ENCODE measurements at places on chromosomes 3 and 15. TPM values are rescaled to one million over a fixed set of nuclear protein-coding genes. Genes with fewer than 3 reads are reported as not detected.

Gene MEGF11
- not detected for total RNA-seq

GRCh38 chr3:125024817-125025216 lies 31.0 kb downstream of the HEG1 start:
- DNase-seq: no peak

Gene OXNAD1
- 13.1 TPM for total RNA-seq

DNA sequence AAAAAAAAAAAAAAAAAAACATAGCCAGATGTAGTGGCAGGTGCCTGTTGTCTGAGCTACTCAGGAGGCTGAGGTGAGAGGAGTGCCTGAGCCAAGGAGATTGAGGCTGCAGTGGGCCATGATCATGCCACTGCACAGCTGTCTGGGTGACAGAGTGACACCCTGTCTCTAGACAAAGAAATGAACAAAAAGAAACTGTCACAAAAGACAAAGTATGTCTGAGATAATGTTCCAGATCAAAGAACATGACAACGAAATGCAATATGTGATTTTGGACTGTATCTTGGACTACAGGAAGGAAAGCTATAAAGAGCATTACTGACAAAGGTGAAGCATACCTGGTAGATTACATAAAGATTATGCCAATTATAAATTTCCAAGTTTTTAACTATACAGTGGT lies 862.8 kb downstream of the ROBO2 start:
- DNase-seq: no peak

DNA sequence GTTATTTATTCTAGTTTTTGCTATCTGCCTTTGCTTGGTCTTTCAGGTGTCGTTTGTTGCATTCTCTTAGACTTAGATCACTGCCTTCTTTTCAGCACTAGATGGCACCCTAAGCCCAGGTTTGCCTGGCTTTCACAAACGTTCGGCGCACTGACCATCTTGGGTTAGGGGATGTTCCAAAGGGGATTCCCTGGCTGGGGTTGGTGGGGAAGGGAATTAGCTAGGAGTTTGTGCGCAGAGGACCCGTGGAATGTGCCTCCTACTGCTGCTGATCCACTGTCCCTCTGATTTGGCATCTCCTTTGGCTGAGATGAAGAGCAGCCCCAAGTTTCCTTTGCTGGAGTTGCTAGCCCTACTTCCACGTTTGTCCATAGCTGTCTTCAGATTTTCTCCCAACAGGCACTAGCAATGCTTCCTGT lies 33.9 kb downstream of the PFN2 start:
- no peak for DNase-seq

DNA sequence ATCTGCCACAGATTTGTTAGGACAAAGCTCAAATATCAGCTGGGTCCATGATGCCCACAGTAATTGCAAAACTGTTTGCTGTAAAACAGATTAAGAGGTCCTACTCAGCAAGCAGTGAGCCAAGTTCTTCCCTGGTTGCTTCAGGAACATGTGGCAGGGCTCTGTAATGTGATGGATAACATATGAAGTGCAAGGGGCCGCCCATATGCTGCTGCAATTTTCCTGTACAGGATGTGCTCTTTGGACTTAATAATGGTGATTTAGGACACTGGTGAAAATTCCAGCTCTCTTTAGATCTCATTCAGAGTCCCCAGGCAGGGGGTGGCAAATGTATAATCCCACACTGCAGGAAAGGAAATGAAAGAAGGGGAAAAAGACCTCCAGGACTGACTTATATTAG lies 289.4 kb downstream of the LSAMP start:
- DNase-seq: no peak

DNA sequence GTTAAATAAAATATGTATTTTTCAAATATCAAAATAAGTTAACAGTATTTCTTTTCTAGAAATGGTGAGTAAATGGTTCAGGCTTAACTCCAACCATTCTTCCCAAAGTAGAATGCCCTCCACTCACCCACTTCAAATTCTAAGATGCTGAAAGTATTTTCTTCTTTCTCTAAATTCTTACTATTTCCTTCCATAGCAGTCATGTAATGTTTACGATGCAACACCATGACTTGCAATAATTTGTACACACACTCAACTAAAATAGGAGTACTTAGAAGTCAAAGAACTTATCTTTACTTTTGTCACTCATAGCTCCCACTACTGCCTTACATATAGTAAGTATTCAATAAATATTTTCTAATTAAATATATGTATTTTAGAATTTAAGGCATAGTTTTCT lies 65.0 kb downstream of the AQR start:
- no peak for DNase-seq

DNA sequence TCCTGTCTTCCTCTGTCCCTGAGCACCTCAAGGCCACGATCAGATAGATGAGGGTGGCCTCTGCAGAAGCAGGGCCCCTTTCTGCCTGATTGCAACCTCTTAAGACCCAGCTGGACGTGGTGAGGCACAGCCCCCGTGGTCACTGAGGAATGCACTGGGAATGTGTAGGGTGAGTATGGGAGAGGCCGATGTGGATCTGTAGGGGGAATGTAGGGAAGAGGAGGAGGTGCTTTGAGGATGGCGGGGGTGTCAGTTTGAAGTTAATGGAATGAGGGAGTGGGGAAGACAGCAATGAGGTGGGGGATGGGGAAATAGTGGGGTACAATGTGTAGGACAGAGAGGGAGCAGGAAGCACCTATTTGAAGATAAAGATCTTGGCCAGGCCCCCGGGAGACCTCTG lies 785 bp upstream of the IQCF5 start:
- no peak for DNase-seq

DNA sequence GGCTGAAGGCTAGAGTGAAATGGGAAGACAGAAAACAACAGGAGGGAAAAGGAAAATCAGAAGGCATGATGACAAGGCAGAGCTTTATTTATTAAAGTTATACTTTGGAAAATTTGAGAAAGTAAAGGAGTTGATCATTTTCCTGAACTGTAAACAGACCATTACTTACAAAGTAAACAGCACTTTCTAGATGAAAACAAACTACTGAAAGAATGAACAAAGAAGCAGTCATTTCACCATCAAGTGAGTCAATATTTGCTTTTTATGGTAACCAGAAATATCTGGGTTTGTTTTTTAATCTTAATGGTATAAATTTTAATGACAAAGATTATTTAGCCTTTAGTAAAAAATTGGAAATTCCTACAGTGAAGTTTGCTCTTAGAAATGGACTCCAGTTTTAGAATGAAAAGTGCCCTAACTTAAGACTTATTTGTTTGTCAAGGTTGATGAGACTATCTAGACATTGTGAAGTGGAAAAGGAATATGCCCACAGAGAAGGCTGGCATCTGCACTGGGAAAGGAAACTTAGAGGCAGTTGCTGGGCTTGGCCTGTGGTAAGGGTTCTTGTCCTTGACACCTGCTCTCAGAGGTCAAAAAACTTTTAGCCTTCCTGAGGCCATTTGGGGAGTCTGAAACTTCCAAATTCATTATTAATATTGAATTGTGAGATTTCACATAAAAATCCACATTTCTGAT lies 47.2 kb downstream of the SPTSSB start:
- DNase-seq: no peak

DNA sequence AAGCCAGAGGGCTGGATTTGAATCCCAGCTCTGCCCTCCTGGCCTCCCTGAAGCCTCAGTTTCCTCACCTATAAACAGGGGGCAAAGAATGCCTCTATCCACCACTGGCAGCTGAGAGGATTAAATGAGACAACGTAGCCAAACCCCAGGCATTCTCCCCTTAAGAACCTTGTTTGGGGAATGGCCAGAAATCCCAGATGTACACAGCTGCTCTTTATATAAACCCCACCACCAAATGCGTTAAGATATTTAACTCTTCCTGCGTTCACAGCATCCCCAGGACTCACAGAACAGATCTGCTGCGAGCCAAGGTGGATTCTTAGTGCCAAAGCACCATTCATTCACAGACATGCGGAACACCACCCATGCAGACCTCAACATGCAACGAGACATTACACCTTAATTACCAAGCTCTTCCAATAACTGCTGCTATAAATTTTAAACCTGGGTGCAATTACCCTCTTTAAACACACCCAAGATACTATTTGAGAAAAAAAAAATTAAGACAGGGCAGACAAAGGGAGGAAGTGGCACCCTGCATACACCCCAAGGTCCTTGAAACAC lies 5.2 kb downstream of the TLE3 start:
- no peak for DNase-seq

- DNase-seq: no peak
Measured at GRCh38 chr15:74038707-74039655, 43.4 kb downstream of the GOLGA6A start.

GRCh38 chr3:62378921-62379320 lies 5.6 kb upstream of the FEZF2 start:
- DNase-seq: no peak

GRCh38 chr3:59374091-59374817 lies 324.4 kb upstream of the CFAP20DC start:
- no peak for DNase-seq

DNA sequence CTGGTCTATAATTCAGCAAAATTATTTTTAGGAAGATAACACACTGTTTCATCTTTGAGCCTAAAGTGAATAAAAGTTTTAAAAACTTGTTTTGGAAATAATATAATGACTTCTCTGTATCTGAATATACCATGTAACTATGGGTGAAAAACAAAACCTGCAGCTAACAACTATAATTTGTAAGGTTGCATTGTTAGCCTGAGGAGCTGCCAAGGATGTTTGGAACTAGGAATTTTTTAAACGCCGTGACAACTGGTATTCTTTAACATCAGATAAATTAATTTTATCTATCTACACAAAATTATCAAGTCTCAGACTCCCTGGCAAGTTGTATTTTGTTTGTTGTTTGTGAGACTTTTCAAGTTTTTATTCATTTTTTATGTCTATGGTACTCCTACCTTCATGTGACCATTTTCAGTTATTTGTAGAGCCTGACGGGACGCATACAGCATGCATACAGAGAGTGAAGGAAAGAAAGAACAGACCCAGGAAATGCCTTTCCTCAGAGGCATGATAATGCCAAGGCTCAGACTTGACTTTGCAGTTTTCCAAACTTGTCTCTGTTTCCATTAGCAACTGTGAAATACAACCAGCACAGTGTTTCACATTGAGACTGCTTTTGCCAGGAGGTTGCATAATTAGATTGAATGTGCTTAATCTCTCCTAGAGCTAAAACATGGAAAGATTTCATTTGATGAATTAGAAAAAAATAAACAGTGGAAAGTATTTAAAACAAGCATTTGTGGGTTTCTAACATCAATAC lies 60.8 kb upstream of the ARHGEF26 start:
- no peak for DNase-seq

- DNase-seq: no peak
Measured at GRCh38 chr3:126668450-126669401, 13.8 kb upstream of the TXNRD3 start.

Gene TMEM40
- total RNA-seq: 1.0 TPM

DNA sequence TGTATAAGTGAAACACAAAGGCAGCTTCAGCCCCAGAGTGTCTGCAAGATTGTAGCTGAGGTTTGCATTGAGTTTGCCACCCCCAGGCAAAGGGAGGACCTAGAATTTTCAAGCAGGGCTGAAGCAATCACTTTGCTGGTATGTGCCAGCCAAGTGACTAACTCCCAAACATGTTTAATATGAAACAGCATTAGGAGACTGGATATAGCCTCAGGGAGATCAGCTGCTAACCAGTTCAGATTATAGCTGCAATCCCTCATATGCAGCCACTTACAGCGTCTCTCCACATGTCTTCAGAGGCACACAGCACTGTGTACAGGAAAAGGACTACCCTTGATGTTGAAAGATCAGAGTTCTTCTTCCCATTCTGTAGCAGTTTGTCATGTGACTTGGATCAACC lies 38.4 kb upstream of the PPP2R3A start:
- DNase-seq: no peak

DNA sequence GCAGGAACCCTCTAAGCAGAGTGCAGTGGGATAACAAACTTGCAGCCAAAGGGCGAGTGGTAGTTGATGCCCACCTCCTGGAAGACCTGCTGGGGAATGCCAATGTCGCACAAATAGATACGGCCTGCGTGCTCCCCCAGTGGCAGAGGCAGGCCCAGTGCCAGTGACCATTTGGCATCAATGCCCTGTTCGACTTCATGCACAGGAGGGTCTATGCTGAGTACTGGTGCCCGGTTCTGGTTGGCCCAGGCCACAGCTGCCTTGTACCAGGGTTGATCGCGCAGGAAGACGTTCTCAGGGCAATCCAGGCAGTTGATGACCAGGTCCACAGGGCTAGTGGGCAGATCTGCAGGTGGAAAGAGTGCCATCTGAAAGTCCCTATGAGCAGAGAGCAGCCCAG lies 17.0 kb downstream of the CLK3 start:
- no peak for DNase-seq

Gene FAM3D
- 5.8 TPM for total RNA-seq

DNA sequence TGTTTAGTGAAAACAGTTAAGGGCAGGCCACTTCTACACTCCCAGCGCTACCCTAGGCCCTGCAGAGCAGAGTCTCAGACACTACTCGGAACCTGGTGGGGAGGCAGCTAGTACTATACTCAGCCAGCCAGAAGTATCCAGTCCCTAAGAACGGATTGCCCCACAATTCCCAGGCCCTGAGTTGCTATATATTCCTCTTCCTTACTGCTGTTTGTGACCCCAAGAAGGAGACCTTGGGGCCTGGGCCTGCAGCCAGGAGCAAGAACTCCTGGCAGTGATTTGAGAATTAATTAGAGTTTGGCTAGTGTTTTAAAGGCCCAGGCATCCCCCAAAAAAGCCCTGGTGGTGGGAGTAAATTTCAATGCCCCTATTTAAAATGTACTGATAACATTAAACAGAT lies 87.7 kb downstream of the RBPMS2 start:
- no peak for DNase-seq

Gene CEP19
- 2.2 TPM for total RNA-seq

DNA sequence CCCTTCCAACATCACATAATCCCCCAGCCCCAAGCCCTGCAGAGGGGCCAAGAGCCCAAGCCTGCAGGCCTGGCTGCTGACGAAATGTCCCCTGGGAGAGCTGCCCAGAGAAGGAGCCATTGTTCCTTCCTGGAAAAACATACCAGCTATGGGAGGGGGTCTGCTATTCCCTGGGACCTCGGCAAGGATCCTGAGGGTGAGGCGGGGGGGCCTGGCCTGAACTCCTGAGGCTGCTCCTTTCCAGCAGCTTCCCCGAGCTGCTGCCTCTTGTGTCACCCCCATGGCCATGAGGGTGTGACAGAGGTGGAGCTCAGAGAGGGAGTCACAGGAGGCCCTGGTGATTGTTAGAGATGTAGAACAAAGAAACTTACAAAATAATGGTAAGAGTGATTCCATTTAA lies 12.9 kb downstream of the LOXL1 start:
- DNase-seq: peak; percentile 19

GRCh38 chr15:75143738-75144334 lies 57.8 kb upstream of the C15orf39 start:
- no peak for DNase-seq

- DNase-seq: no peak
Measured at GRCh38 chr3:39313289-39313688, 16.2 kb upstream of the CCR8 start.

GRCh38 chr3:186374376-186374775 lies 12.3 kb upstream of the DGKG start:
- no peak for DNase-seq

Gene DOCK3
- 1.5 TPM for total RNA-seq

Gene DIPK2A
- total RNA-seq: 22.4 TPM
